ENCODE measurements at places on chromosomes 12 and 14. TPM values are rescaled to one million over a fixed set of nuclear protein-coding genes. Genes with fewer than 3 reads are reported as not detected.

- no peak for DNase-seq
Observed at GRCh38 chr12:95809000-95809680, 18.6 kb upstream of the NTN4 start.

DNA sequence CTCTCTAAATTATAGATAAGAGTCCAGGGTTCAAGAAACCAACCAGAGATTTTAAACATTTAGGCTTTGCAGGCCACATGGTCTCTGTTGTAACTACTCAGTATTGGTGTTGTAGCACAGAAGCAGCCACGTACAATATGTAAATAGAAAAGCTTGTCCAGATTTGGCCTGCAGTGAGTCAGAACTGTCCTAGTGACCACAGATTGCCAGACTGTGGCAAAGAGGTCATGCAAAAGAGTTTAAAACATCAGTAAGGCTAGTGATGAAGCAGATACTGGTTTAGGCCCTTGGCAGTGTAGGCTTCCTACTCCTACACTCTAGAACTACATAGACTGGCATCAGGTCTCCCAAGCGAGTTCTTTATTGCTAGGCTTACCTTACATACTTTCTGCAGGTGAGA is 117.6 kb upstream of the GARIN6 start:
- DNase-seq = no peak

DNA sequence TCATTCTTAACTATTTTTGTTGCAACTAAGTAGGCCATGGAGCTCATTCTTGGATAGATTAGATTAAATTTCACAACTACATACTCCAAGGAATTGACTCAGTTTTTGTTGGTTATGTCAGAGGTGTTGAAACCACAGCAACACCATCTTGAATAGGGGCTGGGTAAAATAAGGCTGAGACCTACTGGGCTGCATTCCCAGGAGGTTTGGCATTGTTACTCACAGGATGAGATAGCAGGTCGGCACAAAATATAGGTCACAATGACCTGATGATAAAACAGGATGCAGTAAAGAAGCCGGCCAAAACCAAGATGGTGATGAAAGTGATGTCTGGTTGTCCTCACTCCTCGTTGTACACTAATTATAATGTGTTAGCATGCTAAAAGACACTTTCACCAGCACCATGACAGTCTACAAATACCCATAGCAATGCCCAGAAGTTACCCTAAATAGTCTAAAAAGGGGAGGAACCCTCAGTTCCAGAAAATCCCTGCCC is 20.9 kb downstream of the DMAC2L start:
- DNase-seq = no peak

GRCh38 chr12:27212861-27213260 is 31.2 kb upstream of the STK38L start:
- DNase-seq = no peak

GRCh38 chr14:95464103-95464502 is 52.3 kb downstream of the SYNE3 start:
- DNase-seq = no peak

DNA sequence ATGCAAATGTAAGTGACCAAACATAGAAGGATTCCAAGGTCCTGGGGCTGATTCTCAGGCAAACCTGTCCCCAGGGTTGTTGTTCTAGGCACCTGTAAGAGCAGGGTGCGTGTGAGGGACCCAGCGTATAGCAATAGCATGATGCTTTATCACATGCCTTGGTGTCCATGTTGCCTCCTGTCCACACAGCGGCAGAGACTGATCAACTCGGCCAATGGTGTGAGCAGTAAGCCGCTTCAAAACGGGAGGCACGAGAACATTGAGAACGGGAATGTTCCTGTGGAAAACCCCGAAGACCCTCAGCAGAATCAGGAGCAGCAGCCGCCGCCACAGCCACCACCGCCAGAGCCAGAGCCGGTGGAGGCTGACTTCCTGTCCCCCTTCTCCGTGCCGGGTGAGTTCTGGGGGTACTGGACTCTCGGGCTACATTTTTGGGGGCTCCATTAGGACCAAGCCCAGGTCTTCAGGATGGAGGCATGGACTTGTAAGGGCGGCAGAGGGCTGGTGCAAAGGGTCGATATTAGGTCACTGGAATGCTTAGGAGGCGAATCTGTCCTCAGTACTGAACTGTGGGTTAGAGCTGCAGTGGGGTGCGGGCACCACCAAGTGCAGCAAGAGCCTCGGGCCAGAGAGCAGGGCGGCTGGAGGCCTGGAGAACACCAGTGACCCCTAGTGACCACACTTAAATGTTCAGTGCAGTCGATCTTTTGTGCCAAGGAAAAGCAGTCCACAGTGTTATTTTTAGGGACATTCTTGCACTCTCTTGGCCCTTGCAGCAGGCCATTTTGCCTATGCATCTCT is 57.2 kb upstream of the RIN3 start:
- DNase-seq = no peak

DNA sequence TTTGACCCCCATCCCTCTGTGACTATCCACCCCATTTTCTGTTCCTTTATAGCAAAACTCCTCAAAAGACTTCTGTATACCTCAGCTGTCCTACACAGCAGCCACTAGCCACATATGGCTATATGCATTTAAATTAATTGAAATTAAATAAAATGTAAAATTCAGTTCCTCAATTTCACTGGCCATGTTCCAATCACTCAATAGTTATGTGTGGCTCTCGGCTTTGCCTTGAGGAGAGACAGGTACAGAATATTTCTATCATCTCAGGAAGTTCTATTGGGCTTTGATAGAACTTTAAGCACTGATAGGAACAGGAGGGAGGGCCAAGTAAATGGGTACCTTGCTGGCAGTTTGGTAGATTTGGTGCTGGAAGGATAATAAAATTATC is 280.3 kb upstream of the AMIGO2 start:
- DNase-seq = no peak

DNA sequence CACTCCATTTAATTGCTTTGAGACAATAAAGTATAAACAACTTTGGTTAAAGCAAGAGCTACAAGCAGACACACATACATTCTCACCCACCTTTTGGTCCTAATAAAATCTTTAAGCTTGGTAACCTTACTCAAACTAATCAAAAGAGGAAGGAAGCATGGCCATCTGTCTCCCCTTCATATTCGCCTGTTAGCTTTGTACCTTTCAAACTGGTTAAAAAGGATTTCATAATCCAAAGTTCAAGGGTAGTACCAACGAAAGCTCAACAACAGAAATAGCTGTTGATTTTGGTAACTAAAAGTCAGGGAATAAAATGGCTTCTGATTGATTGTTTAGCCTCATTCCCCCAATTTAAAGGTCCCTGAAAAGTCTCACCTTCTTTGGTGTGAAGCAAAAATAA is 456.9 kb downstream of the BCAT1 start:
- no peak for DNase-seq

DNA sequence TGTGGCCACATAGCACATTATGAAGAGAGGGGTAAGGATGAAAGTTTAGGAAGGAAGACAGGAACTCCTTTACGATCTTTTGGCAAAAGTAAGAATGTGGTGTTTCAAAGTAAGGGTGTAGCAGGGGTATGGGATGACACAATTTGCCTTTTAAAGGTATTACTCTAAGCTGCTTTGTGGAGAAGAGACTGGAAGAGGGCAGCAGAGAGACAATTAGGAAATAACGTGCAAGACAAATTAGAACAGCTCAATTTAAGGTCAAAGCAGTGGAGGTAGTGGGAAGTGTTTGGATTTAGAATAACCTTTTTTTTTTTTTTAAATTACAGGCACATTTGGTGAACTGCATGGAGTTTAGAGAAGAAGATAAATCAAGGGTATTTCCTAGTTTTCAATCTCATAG is 342.6 kb downstream of the NOVA1 start:
- DNase-seq = no peak

DNA sequence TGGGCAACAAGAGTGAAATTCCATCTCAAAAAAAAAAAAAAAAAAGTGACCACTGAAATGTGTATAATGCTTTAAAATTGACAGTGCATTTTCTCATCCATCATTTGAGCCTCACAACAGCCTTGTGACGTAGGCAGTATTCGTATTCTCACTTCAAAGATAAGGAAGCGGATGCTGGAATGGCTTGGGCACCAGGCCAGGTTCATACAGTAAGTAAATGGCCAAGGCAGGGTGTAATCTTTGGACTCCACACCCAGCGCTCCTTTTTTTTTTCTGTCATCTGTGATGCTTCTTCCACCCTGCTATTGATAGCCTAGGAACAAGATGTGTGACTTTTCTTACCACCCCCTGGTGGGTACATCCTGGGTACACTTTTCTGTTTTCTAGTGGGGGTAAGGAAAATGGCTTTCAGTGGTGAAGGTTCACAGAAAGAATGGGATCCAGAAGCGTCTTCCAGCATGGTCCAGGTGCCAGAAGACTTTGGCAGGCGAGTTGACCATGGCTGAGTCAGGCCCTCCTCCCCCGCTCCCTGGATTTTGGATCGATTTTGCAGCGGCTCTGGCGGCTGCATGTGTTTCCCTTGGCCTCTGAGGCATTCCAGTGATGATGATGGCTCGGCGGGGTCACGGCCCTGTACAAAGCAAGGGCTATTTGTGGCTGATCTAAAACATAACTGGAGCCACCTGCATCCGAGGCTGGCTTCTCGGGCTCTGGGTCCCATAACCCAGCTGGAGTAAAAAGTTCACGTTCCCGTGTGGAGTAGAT is 110.6 kb downstream of the CACNA1C start:
- no peak for DNase-seq

DNA sequence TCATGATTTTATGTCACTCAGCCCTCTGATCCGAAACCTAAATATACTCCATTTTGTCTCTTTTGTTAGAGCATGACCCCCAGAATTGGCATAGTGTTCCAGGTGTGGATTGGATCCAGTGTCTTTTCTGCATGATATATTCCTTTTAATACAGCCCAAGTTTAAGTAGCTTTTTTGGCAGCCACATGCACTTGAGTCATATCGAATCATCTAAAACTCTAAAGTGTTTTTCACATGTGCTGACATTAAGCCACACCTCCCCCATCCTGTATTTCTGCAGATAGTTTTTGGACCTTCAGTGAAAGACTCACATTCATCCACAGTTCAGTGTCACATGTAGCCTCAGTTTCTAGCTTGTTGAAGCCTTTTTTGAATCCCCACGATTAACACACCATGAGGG is 30.6 kb downstream of the BORCS5 start:
- no peak for DNase-seq

GRCh38 chr12:54460317-54460923 is 13.0 kb downstream of the GTSF1 start:
- no peak for DNase-seq

- DNase-seq = no peak
Observed at GRCh38 chr14:87837296-87837695, 155.7 kb downstream of the GALC start.

DNA sequence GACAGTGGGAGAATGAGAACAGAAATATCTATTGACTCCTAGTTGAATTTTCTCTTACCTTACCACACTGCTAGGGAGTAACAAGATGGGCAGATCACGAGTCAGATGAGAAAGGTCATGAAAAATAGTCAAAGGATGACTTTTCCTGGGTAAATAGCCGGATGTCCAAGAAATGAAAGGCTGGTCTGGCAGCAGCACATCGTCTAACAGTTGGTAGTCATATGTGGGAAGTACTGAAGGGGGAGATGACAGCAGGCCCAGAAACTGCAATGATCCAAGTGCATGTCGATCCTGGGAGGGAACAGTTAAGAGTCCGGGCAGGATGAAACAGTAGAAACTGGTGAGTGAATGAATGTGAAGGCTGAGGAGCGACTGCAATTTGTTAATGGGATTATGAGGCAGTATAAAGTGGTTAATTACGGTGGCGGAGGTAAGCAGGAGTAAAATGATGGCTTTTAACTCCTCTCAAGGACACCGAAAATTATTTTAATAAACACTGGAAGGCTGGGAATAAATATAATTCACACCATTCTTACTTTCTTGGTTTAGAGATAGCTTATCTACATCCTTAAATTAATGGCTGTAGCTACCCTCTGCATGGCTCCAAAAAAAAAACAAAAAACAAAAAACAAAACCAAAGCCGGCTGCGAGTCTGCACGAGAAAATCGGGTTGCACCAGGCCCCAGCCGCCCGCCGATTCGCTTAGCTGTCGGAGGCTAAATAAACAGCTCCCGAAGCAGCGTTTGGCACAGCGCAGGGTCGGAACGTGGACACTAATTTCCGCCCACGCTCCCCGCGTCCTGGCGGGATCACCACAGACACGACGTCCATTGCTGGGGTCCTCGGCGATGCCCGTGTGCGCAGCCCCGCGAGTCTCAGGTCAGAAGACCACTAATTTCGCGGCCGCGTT is 1.0 kb upstream of the ERC1 start:
- DNase-seq = peak; percentile 38

DNA sequence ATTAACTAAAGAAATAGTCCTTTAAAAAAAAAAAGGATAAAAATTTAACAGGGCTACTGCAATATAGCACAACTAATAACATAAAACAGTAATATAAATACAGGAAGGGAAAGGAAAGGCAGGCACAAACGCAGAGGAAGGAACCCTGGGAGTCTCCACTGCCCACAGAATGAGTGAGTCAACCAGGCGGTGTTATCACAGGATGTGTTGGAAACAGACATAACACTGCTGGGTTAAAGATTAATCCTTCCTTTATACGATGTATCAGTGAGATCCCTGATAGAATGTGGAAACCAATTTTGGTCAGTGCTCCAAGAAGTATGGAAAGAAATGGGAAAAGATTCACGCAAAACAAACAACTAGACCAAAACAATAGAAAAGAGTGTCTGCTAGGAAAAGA is 47.9 kb downstream of the FGD6 start:
- no peak for DNase-seq

GRCh38 chr12:13834241-13834640 is 147.2 kb downstream of the GRIN2B start:
- DNase-seq = no peak

DNA sequence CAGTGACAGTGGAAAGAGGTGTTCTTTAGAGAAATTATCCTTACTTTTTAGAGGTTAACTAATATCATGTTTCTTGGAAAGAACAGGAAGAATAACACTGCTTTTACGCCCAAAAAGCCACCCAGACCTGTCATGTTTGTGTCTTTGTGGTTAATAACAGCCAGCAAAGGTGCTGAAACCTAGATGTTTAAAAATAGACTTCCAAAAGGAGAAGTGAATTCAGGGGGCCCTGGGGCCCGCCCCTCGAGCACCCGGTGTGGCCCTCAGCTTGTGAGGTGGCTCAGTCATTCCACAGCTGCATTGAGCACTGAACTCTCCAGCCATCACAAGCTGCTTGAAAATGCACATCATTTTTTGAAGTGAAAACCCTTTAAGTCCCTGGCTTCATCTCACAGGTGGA is 20.8 kb upstream of the AMN start:
- no peak for DNase-seq

The ATF7IP gene
- 66.4 TPM for total RNA-seq

The KRT79 gene
- not detected for total RNA-seq

The FOXG1 gene
- not detected for total RNA-seq

The TESPA1 gene
- total RNA-seq = 181 TPM

The CD4 gene
- total RNA-seq = 311 TPM

The ADAM21 gene
- not detected for total RNA-seq

The SMIM41 gene
- not detected for total RNA-seq

The TGFB3 gene
- total RNA-seq = 3.0 TPM

The ASPG gene
- not detected for total RNA-seq

The ATP5MC2 gene
- 383 TPM for total RNA-seq

The MFAP5 gene
- total RNA-seq = not detected

The APOF gene
- total RNA-seq = not detected

The TEAD4 gene
- total RNA-seq = 11.5 TPM
